SJCRH30 (cell line): ENCODE measurements at places on chromosomes 12 and 14. TPM values are rescaled to one million over a fixed set of nuclear protein-coding genes. Genes with fewer than 3 reads are reported as not detected.

SLC6A12 gene
- not detected in 2 replicates for total RNA-seq

DNA sequence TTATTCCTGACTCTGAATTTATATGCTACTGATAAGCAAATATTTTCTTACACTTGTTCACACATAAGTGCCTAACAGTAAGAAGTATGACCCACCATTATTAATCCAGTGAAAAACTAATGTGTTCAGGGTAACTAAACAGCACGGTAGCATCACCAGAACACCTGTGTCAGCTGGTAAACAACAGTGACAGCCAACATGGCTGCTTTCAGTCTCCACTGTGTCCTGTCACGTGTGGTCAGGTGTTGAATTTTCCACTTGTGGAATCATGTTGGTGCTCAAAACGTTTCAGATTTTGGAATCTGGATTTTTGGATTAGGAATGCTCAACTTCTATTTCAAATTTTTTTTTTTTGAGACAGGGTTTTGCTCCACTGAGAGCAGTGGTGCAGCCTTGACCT is 14.3 kb upstream of the ATP23 start:
- H3K27ac ChIP-seq = no peak overlapping the region
- no peaks in the 10 kb centered on the region for H3K4me1 ChIP-seq
- no peak for DNase-seq
- no peaks in the 10 kb centered on the region for H3K36me3 ChIP-seq
- H3K4me3 ChIP-seq = no peak overlapping the region
- peaks cover 4% of the 10 kb centered on the region for H3K27me3 ChIP-seq

- DNase-seq = no peak
- H3K27ac ChIP-seq = no peak overlapping the region
- no peak overlapping the region for H3K4me3 ChIP-seq
Measured at GRCh38 chr14:93086441-93087055, 29.2 kb downstream of the ITPK1 start.

GRCh38 chr12:109147954-109148353 is 31.6 kb downstream of the ACACB start:
- H3K27ac ChIP-seq = no peak overlapping the region
- H3K36me3 ChIP-seq = no peaks in the 10 kb centered on the region
- H3K4me1 ChIP-seq = no peaks in the 10 kb centered on the region
- H3K4me3 ChIP-seq = no peak overlapping the region

GRCh38 chr12:99200711-99201384 is 446.7 kb upstream of the GARIN6 start:
- no peaks in the 10 kb centered on the region for H3K36me3 ChIP-seq
- no peak overlapping the region for H3K4me3 ChIP-seq
- no peaks in the 10 kb centered on the region for H3K27me3 ChIP-seq
- DNase-seq = no peak
- H3K4me1 ChIP-seq = no peaks in the 10 kb centered on the region
